Left ventricle myocardium inferior (tissue), 1 donor: ENCODE measurements at places on chromosomes 6 and 20. TPM values are rescaled to one million over a fixed set of nuclear protein-coding genes. Genes with fewer than 3 reads are reported as not detected.

Gene RFX6
- not detected for total RNA-seq

Gene RSPH9
- total RNA-seq: 0.08 TPM

Gene MOG
- total RNA-seq: 14.7 TPM

- no peaks in the 10 kb centered on the region for H3K4me1 ChIP-seq
- no peak overlapping the region for H3K4me3 ChIP-seq
- no peaks in the 10 kb centered on the region for H3K36me3 ChIP-seq
- H3K27me3 ChIP-seq: no peaks in the 10 kb centered on the region
- DNase-seq: no peak
Measured at GRCh38 chr6:78824045-78824444, 43.3 kb upstream of the IRAK1BP1 start.

- H3K36me3 ChIP-seq: no peaks in the 10 kb centered on the region
- H3K4me3 ChIP-seq: no peak overlapping the region
- no peak for DNase-seq
- peaks cover 11% of the 10 kb centered on the region for H3K4me1 ChIP-seq
- H3K27me3 ChIP-seq: no peaks in the 10 kb centered on the region
- H3K27ac ChIP-seq: no peak overlapping the region
Measured at GRCh38 chr6:54801669-54802068, 44.9 kb upstream of the FAM83B start.

DNA sequence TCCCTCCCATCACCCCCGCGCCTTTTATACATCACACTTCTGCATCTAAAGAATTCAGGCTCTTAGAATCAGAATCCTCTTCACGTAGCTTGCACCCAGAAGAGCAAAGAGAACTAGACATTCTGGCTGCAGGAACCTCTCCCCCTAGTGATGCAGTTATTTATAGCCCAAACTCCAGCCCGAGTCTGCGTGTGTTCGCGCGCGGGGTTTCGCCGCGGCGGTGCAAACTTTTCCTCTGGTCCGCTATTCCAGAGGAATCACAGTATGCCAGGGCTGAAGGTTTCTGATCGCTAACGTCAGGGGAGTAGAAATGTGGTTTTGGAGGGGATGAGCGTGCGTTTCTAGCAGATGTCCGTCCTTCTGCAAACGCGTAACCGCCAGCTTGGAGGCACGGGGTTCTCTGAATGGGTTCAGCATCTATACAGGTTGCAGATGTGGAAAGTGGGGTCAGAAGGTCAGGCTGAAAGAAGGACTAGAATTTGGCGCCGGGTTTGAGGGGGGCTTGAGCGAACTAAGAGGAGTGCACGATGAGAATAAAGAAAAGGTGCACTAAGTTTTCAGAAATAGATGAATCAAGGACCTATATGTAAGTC lies 1.8 kb downstream of the EPHA7 start:
- H3K36me3 ChIP-seq: no peaks in the 10 kb centered on the region
- DNase-seq: no peak
- H3K27ac ChIP-seq: peak overlapping the region; percentile 79

DNA sequence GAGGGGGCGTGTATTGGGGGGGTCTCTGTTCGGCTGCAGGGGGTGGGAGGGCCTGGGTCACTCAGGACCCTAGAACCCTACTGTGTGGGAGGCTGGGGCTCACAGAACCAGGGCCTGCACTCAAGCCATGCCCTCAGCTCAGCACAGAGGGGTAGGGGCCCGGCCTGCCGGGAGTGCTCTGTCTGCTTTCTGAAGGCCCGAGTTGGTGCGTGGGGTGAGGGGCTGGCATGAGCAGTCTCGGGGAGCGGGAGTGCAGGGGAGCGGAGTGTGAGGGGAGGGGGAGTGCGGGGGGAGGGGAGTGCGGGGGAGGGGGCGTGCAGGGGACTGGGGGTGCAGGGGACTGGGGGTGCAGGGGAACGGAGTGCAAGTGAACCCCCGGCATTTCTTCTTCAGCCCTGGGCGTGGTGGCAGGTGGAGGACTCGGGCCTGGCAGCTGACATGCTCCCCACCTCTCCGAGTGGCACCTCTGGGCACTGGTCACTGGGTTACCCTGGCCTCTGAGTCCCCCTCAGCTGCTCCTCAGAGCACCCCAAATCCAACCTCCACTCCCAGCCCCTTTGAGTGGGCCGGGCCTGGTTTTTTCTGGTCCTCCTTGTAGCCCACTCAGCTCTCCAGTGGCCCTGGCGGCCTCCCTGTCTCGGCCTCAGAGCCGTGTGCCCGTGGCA lies 1.0 kb downstream of the COL20A1 start:
- no peak overlapping the region for H3K4me3 ChIP-seq
- peaks cover 60% of the 10 kb centered on the region for H3K27me3 ChIP-seq

GRCh38 chr6:89803271-89803670 lies 16.3 kb downstream of the MDN1 start:
- no peak for DNase-seq
- peaks cover 30% of the 10 kb centered on the region for H3K36me3 ChIP-seq
- H3K4me1 ChIP-seq: peaks cover 8% of the 10 kb centered on the region
- H3K27ac ChIP-seq: no peak overlapping the region
- H3K4me3 ChIP-seq: no peak overlapping the region
